NCI-H2107 (cell line): ENCODE measurements at places on chromosomes 12 and 14.

DNA sequence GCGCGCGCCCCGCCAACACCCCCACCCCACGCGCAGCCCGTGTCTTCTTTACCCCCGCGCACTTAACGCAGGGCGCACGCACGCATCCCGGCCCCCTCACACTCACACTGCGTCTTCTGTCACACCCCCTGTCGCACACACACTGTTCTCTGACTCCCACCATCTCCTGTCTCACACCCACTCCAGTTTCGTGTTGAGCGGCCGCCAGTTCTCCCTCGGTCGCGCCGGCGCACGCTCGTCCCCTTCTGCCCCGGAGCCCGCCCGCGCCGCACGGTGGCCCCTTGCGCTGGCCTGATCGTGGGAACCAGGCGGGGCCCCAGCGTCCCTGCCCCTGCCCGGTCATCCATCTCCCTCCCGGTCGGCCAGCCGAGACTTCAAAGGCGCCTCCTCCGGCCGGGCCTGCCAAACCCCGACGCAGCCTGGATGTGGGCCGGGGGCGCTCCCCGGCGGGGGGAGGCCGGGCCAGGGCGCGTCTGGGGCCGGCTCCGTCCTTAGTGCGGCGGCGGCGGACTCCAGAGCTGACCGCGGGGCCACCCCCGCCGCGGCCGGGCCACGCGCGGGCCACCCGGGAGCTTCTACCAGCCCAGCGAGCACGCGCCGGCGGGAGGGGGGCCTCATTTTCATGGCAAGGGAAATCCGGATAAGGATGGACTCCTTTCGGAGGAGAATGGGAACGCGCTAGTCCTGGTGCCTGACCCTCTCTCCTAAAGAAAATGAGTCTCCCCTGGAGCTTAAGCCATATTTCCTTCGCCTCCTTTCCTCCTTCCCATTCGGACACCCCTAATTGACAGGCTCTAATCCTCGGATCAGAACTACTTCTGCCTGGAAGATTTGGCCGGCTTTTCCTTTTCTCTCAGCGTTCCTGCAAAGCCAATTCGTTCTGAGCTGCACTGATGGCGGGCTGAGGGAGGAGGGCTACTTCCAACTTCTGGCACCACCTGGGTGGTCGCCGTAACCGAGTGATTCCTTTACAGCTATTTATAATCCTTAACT lies 82.0 kb upstream of the HMGA2 start:
- DNase-seq = no peak

DNA sequence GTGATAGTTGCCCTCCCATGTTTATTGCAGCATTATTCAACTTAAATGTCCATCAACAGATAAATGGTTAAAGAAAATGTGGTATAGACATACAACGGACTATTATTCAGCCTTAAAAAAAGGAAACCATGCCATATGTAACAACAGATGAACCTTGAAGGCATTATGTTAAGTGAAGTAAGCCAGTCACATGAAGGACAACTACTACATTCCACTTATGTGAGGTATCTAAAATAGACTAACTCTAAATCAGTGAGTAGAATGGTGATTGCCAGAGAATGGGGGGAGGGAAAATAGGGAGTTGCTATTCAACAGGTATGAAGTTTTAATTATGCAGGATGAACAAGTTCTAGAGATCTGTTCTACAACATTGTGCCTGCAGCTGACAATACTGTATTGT lies 10.1 kb downstream of the PCNX4 start:
- no peak for DNase-seq

GRCh38 chr12:122515275-122515674 lies 11.5 kb downstream of the RSRC2 start:
- DNase-seq = no peak

DNA sequence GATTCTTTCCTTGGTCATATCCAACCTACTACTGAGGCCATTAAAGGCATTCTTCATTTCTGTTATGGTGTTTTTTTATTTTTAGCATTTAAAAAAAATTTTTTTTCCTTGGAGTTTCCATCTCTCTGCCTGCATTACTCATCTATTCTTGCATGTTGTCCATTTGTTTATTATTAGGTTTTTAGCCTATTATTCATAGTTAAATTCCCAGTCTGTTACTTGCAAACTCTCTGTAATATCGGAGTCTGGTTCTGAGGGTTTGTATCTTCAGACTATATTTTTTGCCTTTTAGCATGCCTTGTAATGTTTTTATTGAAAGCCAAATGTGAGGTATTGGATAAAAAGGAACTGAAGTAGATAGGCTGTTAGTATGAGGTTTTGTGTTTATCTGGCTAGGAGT lies 284.3 kb downstream of the FUT8 start:
- DNase-seq = no peak

DNA sequence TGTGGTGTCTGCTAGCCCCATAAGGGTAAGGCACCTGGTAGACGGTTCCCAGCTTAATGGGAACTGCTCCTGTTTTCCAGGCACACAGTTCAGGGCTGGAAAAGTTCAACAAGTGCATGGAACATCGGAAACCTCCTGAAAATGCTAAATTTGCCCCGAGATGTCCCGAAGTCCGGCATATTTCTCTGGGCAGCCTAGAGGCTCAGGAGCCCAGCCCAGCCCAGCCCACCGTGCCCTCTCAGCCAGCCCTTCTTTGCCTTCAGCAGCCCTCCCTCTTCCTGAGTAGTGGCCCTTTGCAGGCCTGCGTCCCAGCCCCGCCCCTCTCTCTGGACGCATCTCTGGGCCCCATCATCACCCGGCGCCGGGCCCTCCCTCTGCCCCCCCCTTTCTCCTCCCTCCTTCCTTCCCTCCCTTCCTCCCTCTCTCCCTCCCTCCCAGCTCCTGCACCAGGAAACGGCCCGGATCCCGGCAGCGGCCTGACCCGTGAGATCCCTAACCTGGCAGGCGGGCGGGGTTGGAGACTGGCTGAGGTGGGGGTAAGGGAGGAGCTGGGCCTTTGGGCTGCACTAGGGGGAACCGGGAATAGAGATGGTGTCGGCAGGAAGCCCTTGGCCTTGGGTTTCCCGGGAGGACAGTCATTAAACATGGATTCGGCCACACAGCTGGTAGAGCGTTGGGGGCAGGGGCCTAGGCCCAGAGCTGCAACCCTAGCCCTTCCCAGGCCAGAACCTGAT lies at the start of gene BCL2L2:
Gene BCL2L2, plus strand, starts transcription at position 422 of the 734 bp plus-strand sequence. CDS start 935 bp downstream, outside the sequence.
- DNase-seq = peak; percentile 90
